ENCODE measurements at places on chromosomes 5 and 9.

DNA sequence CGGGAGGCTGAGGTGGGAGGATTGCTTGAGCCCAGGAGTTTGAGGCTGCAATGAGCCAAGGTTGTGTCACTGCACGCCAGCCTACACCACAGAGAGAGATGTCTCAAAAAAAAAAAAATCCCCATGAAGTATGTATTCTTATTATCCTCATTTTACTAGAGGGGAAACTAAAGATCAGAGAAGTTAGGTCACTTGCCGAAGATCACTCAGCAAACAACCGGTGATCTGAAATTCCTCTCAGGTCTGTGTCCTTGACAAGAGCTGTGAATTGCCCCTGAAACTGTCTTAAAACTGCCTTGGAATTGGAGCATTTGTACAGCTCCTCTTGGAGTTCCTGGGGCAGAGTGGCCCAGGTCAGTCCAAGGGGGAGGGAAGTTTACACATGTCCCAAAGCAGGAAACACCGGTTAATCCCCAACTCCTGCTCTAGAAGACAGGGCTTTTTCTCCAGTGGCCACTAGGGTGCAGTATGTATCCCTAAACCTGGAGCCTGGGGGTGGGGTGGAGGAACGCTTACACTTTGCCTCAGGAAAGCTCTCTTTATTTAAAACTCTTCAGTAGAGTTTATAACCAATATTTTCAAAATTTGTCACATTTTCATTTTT is 27.6 kb downstream of the AQP7 start:
- peaks cover 6% of the 10 kb centered on the region for H3K36me3 ChIP-seq
- DNase-seq: peak; percentile 60
- no peaks in the 10 kb centered on the region for H3K27me3 ChIP-seq
- H3K4me3 ChIP-seq: no peak overlapping the region
- peaks cover 11% of the 10 kb centered on the region for H3K4me1 ChIP-seq

GRCh38 chr9:123338710-123339665 is 17.0 kb upstream of the CRB2 start:
- H3K36me3 ChIP-seq: no peaks in the 10 kb centered on the region
- H3K27ac ChIP-seq: peak overlapping the region; percentile 99
- DNase-seq: peak; percentile 84
- peak overlapping the region; percentile 77 for H3K4me3 ChIP-seq
- H3K27me3 ChIP-seq: no peaks in the 10 kb centered on the region

DNA sequence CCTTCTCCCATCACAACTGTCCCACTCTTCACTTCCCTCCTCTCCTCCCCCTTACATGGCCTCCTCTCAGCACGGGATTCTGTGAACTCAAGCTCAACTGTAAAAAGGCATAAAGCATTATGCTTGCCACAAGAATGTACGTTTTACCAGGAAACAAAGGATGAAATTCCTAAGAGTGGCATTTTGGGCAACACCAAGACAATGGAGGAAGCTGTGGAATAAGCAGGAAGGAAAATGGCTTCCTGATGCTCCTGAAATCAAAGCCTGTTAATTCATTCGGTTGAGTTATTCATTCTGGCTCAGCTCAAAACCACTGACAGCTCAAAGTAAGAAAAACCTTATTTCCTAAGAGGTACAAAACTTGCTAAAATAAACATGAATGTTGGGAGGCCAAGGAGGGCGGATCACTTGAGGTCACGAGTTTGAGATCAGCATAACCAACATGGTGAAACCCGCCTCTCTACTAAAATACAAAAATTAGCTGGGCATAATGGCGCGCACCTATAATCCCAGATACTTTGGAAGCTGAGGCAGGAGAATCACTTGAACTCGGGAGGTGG is 40.8 kb upstream of the DMRT1 start:
- H3K27ac ChIP-seq: no peak overlapping the region
- H3K4me1 ChIP-seq: no peaks in the 10 kb centered on the region
- no peak overlapping the region for H3K4me3 ChIP-seq
- DNase-seq: no peak

- H3K36me3 ChIP-seq: no peaks in the 10 kb centered on the region
- H3K4me1 ChIP-seq: no peaks in the 10 kb centered on the region
- H3K4me3 ChIP-seq: no peak overlapping the region
Measured at GRCh38 chr9:12183321-12183720, 509.9 kb upstream of the TYRP1 start.

DNA sequence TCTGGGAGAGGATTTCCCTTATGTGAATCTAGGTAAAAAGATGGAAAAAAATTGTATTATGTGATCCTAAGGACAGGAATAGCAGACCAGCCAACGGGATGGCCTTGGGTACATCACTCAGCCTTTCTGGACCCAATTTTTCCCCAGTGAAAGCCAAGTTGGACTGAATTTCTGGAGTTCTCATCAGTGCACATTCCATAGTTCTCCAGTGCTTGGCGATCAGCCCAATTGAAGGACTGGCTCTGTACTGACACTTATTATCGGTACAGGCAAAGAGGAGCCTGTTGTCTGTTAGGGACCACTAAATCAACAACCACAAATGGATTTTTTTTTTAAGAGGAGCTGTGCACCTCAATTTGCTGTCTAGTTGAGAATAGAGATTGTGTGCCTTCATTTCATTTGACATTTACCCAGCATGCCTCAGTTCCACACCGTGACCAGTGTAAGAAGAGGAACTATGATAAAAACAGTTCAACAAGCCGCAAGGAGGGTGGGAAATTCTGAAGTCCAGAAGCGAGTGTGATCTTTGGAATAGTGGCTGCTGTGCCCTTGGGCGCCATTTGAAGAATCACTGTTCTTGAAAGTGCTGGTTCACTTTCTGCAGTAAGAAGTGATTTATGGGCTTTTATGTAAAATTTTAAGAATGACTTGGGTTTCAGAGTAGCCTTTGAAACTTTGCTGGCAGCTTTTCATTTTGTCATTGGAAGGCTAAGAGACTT is 8.0 kb downstream of the ARL10 start:
- no peak overlapping the region for H3K27ac ChIP-seq
- peaks cover 12% of the 10 kb centered on the region for H3K36me3 ChIP-seq
- no peaks in the 10 kb centered on the region for H3K27me3 ChIP-seq
- H3K4me3 ChIP-seq: no peak overlapping the region

DNA sequence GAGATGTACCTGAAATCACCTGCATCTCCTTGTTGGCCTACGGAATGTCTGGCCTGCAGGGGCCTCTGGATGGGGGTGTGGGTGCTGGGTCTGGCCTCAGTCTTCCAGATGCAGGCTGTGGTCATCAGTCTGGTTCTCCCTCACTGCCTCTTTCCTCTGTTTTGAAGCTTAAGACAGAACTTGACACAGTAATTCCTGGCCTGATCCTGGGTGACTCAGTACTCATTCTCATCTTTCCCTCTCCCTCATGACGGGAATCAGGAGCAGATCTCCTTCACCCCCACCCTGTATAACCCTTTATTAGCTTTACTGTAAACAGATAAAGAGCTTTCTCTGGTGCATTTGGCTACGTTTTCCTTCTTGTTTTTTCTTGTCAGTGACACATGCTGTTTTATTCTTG is 89.3 kb upstream of the ADAMTS16 start:
- no peak for DNase-seq
- H3K27ac ChIP-seq: no peak overlapping the region
- H3K36me3 ChIP-seq: no peaks in the 10 kb centered on the region
- H3K27me3 ChIP-seq: no peaks in the 10 kb centered on the region
- no peak overlapping the region for H3K4me3 ChIP-seq

DNA sequence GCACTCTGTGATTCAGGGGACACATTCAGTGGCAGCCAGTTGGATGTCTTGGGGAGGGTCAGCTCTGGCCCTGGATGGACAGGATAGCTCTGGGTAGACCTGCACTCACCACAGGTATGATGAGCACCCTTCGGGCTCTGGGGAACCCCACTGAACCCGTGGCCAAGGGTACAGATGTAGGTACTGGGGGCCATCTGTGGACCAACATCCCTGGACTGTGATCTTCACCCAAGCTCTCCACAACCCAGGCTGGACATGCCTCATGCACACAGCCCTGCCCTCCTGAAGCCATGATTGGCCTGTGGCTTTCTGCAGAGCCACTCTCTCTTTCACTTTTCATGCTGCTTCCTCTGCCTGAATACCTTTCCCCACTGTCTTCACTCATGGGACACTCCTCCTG is 15.6 kb upstream of the ACSL6 start:
- no peak for DNase-seq
- peaks cover 18% of the 10 kb centered on the region for H3K4me1 ChIP-seq
- H3K36me3 ChIP-seq: peaks cover 2% of the 10 kb centered on the region
- H3K27ac ChIP-seq: peak overlapping the region; percentile 62

DNA sequence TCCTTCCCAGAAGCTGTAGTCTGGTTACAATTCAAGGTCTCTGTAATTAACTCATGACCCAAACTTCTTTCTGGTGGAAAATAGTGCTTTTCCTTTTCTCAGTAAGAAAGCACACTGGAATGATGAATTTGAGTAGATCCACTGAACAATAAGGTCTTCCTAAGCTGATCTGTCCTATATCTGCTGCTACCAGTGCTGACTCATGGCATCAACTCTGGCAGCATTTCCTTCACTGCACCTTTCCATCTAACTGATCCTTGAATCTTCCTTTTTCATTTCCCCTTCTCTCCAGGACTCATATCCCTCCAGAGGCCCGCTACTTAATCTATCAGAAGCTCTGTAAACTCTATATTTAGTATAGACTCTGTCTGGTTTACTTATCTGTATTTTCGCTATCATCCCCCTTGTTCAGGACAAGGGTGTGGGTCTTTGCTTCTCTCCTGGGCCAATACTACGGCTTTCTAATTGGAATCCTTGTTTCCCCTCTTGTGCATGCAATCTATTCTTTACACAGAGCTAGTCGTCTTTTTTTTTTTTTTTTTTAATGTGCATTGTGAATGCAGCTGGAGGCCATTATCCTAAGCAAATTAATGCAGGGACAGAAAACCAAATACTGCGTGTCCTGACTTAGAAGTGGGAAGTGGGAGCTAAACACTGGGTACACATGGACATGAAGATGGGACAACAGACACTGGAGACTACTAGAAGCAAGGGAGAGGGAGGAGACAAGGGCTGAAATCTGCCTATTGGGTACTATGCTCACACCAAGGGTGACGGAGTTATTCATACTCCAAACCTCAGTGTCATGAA is 192.2 kb upstream of the RPS23 start:
- H3K27ac ChIP-seq: no peak overlapping the region
- H3K36me3 ChIP-seq: no peaks in the 10 kb centered on the region
- no peak overlapping the region for H3K4me3 ChIP-seq
- no peak for DNase-seq
- H3K4me1 ChIP-seq: no peaks in the 10 kb centered on the region

DNA sequence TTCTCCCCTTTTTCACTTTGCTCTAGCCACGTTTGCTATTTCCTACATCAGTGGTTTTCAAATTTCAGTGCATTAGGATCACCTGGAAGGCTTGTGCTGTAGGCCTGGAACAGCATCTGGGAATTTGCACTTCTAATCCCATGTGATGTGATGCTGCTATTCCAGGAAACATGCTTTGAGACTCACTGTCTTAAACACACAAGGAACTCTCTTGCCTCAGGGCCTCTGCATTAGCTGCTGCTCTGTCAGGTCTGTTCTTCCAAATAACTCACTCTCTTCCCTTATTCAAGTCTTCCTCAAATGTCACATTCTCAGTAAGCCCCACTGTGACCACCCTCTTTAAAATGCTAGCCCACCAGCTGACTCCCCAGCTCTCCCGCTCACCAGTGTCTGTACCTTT is 204.0 kb downstream of the DNAH5 start:
- H3K27me3 ChIP-seq: no peaks in the 10 kb centered on the region
- H3K4me3 ChIP-seq: no peak overlapping the region

DNA sequence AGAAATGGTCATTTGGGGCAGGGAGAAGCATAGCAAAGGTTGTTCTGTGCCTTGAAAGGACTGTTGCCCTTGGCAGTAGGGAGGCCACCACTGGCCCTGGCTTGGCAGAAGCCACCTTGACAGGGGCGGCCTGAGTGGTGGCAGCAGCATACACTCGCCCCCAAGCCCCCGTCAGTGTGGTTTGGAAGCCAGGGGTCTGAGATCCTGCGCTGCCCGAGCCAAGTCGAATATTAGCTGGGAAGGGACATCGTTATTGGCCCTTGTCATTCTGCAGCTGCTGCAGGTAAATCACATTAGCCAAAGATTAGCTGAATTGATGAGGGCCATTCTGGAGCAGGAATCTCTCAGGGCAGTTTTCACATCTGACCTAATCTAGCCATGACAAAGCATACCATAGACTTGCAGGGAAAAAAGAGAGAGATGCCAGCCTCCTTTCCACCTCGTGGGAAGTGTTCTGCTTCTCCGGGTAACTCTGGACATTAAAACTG is 9.0 kb downstream of the OLFM1 start:
- DNase-seq: no peak
- no peak overlapping the region for H3K4me3 ChIP-seq
- no peaks in the 10 kb centered on the region for H3K4me1 ChIP-seq
- H3K27me3 ChIP-seq: peaks cover 44% of the 10 kb centered on the region

DNA sequence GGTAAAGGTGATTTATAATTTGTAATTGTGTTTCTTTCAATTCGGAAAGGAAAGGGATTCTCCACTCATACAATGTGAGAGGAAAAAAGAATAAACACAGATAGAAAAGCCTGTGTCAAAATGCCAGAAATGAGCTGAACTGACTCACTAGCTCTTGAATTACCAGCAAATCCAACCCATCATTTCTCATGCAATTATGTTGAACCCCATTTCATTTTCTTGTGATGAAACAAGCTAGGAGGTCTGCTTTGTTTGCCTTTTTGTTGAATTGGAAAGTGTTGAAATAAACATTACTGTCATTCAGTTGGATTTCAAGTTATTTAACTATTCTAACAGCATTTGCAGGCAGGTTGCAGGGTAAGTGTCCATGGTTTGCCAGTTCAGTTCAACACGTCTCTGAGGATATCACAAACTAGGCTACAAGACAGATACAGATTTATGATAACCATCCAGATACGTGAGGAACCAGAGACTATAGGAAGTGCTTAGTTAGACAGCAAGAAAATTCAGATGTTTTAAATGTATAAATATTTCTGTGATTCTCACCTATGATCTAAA is 547.2 kb downstream of the MAT2B start:
- DNase-seq: no peak
- no peaks in the 10 kb centered on the region for H3K27me3 ChIP-seq
- no peaks in the 10 kb centered on the region for H3K4me1 ChIP-seq
- no peak overlapping the region for H3K27ac ChIP-seq

DNA sequence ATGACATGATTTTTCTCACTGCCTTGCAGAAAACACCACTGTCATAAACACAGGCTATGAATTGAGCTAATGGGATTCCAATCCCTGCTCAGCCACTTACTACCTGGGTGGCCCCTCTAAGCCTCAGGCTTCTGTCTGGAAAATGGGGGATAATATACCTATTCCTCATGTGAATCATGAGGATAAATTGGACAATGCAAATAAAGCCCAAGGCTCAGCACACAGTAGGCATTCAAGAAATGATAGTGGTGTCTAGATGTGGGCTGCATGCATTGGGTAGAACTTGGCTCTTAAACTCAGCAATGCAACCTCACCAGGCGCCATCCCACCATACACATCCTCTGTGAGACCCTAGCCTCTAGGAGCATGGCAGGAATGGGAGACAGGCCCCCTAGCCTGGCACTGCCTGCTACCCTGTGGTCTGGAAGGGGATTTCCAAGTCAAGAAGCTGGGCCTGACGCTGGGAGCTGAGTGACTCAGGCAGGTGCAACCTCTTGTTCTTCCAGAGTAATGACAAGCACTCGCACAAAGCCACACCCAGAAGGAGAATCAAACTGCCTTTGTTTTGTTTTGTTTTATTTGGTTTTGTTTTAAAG is 2.3 kb upstream of the TNIP1 start:
- DNase-seq: peak; percentile 65
- peaks cover 64% of the 10 kb centered on the region for H3K4me1 ChIP-seq
